ENCODE measurements at places on chromosomes 13 and 19.
A peak's percentile ranks its signal among the peaks of the same experiment; 100 is the strongest.

DNA sequence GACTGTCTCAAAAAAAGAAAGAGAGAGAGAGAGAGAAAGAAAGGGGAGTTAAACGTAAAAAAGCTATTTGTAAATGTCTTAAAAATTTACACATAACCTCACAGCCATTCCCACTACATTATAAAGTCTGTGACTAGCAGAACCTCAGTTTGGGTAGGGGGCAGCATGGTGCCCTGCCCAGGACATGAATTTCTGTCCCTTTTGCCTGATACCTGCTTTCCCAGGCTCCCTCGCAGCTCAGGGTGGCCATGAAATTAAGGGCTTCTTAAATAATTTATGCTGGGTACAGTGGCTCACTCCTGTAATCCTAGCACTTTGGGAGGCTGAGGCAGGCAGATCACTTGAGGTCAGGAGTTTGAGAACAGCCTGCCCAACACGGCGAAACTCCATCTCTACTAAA lies 4.8 kb downstream of the IFNL1 start:
- DNase-seq, result no peak

DNA sequence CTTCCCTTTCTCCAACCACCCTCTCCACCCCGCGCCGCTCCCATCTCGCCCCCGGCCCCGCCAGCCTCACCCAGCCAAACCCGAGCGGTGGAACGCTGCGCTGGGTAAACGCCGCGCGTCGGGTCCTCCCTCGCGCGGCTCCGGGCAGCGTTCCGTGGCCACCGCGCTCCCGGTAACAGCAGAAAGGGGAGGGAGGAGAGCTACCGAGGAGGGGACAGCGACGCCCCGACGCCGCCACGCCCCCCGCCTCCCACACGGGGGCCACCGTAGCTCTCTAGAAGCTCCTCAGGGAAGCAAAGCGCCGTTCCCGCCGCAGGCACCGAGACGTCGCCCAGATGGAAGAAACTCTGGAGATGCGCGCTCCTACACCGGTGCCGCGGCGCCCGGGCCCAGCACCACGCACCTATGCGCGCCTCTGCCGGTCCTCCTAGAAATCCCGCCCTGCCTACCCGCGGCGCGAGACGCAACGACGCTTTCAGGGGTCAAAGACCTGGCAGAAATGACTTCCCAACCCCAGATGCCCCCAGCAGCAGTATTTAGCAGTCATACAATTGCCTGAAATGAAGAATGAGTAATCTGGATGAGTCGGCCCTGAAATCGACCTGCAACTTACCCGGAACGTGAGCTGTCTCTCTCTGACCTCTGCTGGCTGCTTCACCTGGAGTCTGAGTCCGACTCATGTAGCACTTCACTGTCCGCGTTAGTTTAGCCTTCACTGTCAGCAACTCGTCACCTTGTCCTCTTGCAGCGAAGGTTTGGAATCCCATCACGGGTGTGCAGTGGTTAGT lies at the start of gene RUBCNL:
TSS of gene RUBCNL (minus strand) at position 189 of the 788 bp plus-strand sequence. CDS start 14,777 bp downstream, outside the sequence.
- DNase-seq, result no peak

- DNase-seq, result no peak
Observed at GRCh38 chr13:25691654-25692053, 319.9 kb downstream of the ATP8A2 start.

DNA sequence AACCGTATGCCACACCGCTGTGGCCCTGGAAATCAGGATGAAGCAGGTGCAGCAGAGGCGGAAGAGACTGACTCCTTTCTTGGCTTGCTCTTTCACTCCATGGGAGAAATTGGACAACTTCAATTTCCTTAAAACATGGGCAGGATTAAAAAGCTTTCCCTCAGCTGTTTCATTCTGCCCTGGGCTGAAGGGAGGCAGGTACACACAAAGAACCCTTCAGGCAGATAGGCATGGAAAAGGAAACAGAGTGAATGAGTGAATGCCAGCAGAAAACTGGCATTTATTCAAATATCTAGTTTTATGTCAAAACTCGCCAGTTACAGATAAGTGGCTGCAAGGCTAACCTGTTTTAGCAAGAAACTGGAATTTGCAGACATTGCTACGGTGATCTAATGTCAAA lies 71.0 kb upstream of the SLC15A1 start:
- no peak for DNase-seq

DNA sequence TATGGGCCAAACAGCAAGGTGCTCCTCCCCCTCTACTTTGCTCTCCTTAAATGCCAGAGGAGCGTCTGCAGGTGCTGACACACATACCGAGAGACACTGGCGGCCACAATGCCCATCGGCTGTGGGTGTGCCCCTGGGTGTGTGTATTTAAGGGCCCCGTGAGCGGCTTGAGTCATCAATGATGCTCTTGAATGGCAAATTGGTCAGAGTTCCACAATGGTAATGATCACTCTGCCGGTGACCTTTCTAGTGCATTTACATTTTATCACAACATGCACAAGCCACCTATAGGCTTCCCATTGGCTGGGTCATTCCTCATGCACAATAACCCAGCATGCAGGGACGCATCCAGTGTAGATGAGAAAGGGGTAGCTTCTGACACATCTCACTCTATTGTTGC lies 124.8 kb downstream of the ZNF536 start:
- no peak for DNase-seq

GRCh38 chr13:43666403-43666802 lies 120.4 kb downstream of the ENOX1 start:
- DNase-seq, result no peak

DNA sequence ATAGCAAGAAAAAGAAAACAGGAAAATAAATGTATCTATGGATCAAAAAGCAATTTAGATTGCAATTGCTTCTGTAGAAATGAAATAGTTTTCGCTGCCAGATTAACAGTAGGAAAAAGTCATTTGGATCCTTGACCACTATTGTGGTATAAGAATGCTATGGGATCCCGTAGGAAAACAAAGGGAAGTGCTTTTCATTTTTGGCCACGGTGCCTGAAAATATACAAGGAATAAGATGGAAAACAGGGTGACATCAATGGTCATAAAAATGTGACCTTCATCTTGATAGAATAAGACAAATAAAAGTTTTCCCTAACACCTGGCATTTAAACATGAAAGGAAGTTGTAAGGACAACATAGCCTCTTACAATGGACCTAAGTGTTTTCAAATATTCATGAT lies 622.8 kb downstream of the DACH1 start:
- no peak for DNase-seq

DNA sequence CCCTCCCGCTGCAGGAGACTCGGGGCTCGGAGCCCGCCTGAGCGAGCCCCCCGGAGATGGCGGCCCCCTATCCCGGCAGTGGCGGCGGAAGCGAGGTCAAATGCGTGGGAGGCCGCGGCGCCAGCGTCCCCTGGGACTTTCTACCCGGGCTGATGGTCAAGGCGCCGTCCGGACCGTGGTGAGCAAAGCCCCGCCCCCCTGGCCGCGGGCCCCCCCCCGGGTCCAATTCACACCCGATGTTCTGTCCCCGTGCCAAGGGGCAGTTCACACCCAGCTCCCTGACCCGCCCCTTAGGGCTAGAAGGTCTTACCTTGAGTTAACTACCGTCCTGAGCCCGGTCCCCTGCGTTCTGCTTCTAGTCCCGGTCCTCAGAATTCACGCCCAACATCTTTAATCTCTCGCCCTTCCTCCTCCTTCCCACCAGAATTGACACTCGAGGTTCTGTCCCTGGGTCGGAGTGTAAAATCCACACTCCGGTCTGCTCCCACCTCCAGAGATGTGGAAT lies 1.4 kb downstream of the NPAS1 start:
- no peak for DNase-seq

GRCh38 chr13:50344717-50345116 lies 329.5 kb downstream of the KCNRG start:
- DNase-seq, result no peak

- DNase-seq, result no peak
Observed at GRCh38 chr19:51417107-51417809, at the start of gene SIGLEC10. Gene SIGLEC10, minus strand, starts transcription at chr19:51417642. Its CDS starts 61 bp downstream, at chr19:51417581.

DNA sequence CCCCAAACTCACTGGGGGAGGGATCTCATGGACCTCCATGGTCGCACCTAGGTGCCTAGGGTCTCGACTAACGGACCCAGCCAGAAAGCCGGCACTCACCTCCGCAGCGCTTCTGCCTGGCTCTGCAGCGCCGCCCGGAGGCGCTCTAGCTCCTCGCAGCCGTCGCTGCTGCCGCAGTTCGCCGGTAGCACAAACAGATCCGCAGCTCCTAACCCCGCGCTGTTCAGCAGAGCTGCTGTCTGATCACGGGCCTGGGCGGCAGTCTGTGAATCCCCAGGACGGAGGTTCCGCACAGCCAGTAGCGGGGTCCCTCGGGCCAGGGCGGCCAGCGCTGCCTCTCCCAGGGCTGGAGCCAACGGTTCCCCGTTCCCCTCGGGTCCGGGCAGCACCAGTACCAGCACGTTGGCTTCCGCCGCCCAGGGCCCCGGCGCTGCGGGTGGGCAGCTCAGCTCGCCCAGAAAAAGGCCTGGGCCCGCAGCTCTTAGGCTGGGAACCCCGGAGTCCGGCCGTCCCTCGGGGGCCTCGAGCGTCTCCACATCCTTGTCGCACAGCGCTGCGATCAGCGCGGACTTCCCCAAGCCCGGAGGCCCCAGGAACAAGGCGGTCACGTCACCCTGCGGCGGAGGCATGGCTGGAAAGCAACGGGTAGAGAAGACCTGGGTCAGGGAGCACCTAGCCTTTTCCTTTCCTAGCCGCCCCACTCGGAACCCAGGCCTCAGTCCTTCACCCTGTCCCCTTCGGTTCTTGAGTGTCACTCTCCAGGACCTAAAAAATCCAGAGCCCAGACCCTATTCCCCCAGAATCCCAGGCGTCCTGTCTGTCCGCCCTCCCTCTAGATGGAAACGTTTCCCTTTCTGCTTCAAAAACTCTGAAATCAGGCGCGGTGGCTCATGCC lies 977 bp downstream of the IRGQ start:
- peak; percentile 47 for DNase-seq

DNA sequence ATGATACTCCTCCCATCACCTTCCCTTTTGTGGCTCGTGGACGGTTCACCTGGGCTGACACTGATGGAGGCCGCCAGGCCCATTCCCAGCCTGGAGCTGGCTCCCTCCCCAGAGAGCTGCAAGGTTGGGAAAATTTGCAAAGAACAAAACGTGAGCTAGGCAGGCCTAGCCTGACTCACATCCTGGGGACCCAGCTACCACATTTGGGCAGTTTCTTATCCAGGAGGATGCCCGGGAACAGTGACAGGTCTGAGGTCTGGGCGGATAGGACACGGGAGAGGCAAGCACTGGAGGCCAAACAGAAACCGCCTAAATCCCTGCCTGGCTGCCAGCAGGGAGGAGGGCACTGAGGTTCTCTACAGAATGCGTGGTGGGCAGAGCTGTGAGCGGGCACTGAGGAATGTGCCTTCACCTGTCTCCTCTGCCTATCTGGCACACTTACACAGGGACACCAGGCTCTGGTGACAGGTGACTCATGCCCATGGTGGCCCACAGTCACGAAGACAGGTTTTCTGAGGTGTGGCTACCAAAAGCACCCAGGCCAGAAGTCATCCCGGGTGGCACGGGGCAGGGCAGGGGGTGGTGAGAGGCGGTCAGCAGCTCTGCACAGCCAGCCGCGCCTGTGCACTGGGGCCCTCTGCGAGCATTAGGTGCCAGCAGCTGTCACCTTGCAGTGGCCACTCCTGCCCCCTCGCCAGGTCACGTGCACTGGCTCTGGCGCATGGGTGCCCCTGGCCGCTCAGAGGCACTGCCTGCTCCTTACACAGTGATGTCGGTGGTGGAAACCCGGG lies 23.2 kb downstream of the SH3GL1 start:
- DNase-seq, result no peak

- DNase-seq, result no peak
Observed at GRCh38 chr19:49818649-49819370, 721 bp downstream of the MED25 start.

DNA sequence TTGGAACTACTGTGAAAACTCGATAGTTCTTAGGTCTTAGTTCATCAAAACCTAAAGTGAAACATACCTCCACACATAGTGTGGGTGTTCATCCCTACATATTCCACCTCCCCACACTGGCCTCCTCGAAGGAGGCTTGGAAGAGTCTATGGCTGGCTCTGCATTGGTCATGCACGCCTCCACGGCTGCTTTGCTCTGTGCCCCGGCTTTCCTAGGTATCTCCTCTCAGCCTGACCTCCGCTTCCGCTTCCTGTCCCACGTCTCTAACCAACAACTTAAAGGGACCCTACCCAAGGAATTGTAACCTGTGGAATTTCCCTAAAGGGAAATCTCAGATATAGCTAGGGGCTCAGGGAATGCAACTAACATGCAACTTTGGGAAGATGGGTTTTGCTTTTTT lies 79.7 kb upstream of the MBNL2 start:
- DNase-seq, result no peak

- no peak for DNase-seq
Observed at GRCh38 chr13:76944456-76944855, 3.9 kb upstream of the ACOD1 start.

DNA sequence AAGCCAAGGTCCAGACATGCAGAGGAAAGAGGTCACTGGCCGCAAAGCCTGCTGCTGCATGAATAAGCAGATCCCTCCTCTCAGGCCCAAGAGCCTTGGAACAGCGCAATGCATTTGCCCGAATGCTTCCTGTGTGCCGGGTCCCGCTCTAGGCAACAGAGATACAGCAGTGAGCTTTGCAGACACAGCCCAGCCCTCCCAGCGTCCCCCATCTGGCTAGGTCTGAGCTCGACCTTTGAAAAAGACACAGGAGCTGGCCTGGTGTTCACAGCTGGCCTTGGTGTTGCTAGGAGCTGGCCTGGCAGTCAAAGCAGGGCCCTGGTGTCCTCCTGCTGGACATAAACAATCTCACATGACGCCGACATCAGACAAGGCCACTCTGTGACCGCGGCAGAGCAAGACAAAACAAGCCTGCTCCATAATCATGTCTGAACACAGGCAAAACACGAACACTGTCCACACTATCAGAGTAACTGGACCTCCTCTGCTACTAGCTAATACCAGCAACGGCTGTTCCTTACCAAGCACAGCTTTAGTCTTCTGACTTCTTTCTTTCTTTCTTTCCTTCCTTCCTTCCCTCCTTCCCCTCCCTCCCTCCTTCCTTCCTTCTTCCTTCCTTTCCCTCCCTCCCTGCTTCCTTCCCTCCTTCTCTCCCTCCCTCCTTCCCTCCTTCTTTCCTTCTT lies 5.7 kb upstream of the PEX11G start:
- no peak for DNase-seq

DNA sequence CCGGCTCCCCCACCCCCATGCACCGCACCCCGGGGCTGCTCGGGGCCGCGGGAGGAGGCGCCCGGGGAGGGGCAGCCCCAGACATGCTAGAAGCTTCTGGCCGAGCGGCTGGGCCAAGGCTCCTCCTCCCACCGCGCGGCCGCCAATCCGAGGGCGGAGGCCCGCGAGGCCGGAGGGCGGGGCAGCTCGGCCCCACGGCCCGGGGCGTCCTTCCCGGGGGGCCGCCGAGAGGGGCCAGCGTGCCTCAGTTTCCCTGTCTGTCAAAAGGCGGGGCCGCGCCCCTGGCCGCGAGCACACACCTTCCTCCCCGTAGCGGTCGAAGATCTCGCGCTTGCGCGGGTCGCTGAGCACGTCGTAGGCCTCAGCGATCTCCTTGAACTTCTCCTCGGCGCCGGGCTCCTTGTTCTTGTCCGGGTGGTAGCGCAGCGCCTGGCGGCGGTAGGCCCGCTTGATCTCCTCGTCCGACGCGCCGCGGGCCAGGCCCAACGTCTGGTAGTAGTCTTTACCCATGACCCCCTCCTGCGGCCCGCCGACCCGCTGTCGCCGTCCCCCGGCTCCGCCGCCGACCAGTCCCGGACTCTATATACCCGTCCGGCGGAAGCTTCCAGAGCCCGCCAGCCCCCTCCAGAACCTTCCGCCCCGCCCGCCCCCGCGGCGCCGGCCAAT lies at the start of gene DNAJB1:
TSS of gene DNAJB1 (minus strand) at position 558 of the 666 bp plus-strand sequence. CDS start at position 510, 48 bp downstream.
- DNase-seq, result peak; percentile 44

- no peak for DNase-seq
Observed at GRCh38 chr19:41427647-41428480, 690 bp upstream of the B3GNT8 start.

All from stimulated activated CD8-positive, alpha-beta memory T cell treated with anti-CD3 and anti-CD28 coated beads, Interleukin-2, amount 100 ng/mL, for 1 hour (primary cell).